ENCODE measurements at places on chromosomes 13 and 19.

- no peak for DNase-seq
Measured at GRCh38 chr19:16034180-16034579, 42.1 kb upstream of the TPM4 start.

- no peak for DNase-seq
Measured at GRCh38 chr13:40505196-40505595, 161.2 kb downstream of the FOXO1 start.

DNA sequence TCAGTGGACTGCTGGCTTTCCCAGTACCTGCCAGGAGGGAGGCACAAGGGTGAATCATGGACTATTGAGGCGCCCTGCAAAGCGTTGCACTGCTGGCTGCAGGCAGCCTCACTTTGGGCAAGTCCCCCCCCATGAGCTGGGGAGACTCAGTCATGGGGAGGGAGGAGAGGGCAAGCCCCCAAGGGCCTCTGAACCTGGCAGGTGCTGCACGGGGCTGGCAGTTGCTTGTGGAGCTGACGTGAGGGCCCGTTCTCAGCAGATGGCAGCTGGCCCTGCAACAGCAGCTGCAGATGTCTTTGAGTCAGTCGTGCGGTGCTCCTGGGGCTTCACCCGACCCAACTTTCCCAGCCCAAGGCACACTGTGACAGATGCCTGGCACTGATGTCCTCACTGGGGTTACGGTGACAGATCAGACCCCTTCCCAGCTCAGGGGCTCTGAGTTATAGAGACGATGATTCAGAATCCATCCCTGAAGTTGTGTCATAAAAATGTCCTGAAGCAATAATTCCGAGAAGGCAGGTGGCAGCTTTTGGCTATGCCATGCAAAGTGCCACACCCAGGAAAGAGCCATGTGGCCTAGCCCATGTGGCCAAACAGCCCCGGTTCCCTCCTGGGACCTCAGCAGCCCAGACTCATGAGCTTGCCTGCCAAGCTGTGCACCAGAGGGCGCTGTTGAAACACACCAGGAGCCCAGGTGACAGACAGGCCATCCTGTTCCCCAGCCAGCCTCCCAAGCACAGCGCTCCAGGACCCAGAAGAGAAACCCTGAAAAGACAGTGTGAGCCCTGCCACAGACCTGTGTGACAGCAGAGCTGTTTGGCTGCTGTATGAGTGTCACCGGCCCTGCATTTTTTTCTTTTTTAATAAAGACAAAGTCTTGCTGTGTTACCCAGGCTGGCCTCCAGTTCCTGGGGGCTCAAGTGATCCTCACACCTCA, 53.6 kb upstream of the LDLR start:
- DNase-seq, result peak; percentile 94

DNA sequence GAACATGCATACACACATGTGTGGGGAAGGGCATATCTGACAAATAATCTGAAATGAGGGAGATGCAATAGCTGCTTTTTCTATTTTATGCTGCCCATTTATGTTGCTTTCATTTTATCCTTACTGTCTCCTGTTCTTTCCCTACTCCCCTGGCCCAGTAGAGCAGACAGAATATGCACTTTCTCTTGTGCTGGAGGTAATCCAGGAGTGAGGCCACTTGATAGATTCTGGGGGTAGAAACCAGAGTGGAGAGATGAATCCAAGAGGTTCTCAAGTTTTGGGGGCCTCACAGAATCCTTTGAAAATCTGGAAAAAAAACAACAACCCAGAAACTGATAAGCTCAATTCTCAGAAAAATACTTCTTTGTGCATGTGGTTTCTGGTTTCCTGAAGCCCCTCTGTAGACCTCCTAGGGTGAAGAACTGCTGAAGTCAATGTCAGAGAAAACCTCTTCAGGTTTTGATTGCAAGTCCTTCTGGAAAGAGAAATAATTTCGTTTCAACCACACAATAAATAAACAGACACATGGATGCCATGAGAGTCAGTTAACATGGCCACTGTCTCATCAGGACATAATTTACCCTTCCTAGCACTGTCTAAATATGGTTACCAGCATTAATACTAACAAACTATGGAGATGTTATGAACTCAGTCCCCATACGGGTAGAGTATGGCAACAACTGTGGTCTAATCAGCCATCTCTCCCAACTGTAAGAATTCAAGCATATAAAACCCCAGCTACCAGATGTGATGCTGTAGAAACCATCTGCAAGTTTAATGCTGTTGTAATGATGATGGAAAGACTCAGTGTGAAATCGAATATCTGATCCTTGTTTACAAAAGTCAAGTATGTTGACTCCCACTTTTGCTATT, 355.6 kb downstream of the SLC7A1 start:
- DNase-seq, result no peak

GRCh38 chr13:110070046-110070445, 236.9 kb downstream of the COL4A1 start:
- DNase-seq, result no peak

DNA sequence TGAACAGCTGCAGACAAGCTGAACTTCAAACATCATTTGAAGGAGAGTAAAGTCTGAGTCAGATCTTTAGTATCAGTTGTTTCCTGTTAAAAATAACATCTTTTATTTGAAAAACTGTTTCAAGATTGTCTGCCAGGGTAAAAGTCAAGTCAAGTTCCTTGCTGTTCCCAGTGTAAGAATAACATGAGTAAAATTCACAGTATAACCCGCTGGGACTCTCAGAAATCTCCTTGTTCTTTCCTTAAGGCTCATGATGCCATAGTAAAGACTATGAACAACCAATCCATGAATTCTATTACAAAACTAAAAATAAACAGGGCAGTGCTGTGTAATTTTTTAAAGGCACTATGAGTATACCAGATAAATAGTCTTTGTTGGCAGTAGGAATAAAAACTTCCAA, 112.9 kb downstream of the IRS2 start:
- DNase-seq, result no peak

GRCh38 chr13:96041326-96042110, 11.7 kb downstream of the UGGT2 start:
- no peak for DNase-seq

DNA sequence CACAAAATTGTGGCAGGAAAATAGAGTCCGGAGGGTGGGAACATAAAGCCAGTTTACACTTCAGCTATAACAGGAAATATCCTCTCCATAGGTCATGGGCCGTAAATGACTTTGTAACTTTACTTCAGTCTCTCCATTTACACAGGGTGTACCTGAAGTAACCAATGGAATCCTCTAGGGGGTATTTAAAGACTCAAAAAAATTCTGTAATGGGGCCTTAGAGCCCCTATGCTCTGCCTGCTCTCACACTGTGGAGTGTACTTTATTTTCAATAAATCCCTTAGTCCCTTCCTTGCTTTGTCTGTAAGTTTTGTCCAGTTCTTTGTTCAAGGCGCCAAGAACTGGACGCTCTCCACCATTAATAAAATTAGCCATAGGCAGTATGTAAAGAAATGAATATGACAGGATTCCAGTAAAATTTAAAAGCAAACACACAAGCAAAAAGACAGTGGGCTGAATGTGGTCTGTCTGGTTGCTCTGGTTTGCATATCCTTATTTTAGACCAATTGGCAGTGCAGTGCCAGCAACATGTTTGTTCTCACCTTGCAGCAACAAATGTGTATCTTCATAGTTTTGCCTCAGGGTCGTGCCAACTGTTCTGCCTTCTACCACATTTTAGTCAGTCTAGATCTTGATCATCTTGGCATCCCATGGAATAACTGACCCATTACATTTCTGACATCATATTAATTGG, 801.5 kb upstream of the SPRY2 start:
- no peak for DNase-seq

DNA sequence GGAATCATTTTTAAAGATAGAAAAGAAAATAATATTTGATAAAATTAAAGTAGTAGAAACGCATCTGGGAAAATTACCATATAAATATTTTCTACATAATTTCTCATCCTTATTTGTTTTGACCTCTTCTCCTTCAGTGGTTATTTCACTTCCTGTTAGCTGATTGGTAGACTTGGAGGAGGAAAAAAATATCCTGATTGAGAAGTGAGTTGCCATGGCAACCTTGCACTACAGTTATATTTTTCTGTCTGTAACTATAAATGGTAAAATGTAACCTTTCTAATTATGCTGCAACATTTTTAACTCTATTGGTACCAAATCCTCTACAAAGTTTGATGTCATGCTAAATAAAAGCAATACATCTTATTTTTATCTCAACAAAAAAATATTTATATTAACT, 45.2 kb downstream of the SCEL start:
- DNase-seq, result no peak

DNA sequence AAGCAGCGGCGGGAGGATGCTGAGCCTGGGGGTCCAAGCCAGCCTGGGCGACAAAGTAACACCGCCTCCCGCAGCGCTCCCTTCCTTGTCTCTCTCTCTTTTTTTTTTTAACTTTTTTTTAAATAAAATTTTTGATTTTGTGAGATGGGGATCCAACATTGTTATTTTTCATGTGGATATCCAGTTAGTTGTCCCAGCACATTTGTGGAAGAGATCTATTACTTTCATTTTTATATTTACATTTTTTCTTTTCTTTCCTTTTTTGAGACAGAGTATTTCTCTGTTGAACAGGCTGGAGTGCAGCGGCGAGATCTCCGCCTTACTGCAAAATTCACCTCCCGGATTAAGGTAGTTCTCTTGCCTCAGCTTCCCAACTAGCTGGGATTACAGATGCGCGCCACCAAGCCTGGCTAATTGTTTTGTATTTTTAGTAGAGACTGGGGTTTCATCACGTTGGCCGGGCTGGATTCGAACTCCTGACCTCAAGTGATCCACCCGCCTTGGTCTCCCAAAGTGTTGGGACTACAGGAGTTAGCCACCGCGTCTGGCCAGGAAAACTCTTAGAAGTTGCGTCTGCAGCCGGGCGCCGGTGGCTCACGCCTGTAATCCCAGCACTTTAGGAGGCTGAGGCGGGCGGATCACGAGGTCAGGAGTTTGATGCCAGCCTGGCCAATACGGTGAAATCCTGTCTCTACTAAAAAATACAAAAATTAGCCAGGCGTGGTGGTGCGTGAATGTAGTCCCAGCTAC, 19.4 kb downstream of the ZNF816 start:
- DNase-seq, result no peak

- DNase-seq, result no peak
Measured at GRCh38 chr13:34900288-34900739, 41.8 kb upstream of the NBEA start.

DNA sequence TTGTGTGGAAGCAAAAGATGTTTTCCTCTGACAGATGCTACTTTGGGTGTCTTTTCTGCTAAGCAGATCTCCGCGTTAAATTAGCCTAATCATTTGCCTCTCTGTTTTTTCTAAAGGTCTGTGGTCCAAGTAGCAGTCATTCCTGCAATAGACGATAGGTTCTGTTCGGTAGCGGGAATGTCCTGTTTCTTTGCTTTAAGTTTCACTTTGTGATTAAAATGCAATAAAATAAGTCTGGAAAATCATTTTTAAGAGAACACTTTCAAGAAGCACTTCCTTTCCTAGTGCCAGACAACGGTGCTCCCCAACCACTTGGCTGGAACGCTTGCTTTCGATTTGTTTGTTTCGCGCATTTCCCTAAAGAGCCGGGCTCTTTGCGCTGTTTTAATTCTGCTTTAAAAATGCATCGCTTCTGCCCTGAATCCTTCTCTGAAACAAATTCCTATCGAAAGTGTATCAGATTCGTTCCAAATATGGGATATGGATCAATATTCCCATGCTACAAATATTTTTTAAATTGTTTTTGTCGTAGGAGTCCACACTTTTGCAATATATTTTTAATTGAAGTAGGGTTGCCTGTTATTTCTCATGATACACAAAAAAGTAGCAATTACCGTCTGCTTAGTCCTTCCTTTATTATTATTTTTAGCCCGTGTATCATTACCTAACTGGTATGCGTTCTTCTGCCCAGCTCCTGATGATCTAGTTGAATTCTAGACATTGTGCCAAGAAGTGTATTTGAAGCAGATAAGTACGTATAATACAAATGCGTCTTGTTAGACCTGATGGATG, 14.2 kb downstream of the ZIC2 start:
- no peak for DNase-seq

DNA sequence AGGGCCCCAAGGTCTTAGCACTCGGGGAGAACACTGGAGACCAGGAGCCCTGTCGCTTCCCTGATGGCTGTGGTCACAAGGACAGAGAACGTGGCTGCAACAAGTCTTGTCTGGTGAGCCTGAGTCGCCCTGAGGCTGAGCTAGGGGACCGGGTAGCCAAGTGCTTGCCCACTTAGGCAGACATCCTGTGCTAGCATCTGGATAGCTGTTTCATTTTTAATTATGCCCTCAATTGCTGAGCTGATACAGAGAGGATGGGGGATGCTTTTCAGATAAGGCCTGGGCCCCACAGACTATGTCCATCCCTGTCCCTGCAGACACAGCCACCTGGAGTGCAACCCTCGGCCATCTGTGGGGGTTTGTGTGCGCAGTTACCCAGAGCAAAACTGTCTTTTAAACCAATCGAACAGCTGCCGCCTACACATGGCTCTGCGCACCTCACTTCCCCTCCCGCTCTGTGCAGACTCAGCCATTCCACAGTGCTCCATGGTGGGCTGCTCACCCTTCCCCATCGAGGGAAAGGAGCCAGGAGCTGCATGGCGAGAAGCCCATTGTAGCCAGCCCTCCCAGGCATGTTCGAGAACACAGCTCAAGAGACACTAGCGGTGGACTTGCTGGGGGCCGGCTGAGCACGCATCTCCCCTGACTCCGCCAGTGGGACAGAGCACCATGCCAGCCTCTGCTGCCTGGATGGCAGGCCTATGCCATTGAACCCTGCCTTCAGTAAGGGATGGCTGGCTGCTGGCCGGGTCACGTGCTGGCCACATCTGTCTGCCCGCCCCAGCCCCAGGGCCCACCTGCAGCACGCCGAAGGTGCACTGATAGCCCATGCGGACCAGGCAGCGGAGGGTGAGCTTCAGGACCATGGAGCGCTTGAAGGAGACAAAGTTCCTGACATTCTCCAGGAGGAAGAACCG, 19.4 kb upstream of the EIF3G start:
- no peak for DNase-seq

DNA sequence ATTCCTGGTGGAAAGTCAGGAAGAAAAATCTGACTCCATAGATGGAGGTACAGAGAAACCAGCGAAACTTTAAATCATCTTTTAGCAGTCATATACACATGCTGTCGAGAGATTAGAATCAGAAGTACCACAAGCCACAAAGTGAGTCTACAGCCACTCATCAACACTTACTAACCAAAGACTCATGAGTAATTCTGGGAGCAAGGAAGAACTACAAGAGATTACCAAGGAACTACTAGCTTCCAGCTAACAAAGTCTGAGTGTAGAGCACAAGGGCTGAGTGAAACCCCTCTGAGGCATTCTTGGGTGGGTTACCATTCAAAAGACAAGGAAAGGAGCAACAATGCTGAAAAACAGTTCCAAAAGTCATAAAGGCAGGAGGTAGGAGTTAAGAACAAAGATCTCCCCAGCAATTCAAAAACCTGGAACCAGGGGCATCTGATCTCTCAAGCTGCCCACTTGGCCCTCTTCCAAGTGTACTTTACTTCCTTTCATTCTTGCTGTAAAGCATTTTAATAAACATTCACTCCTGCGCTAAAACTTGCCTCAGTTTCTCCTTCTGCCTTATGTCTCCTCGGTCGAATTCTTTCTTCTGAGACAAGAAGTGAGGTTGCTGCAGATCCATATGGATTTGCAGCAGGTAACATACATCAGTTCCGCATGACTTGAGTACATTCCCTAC, 13.0 kb downstream of the RBM26 start:
- DNase-seq, result peak; percentile 35

Measured in AG08395 (cell line).